ENCODE measurements at places on chromosomes 13 and 19. TPM values are rescaled to one million over a fixed set of nuclear protein-coding genes. Genes with fewer than 3 reads are reported as not detected.

- no peak for DNase-seq
Observed at GRCh38 chr13:39692660-39693438, 37.4 kb downstream of the COG6 start.

GRCh38 chr19:6501740-6502648 lies at the start of gene TUBB4A:
Gene TUBB4A (minus strand): TSS chr19:6502309. CDS start chr19:6502212, 97 bp downstream.
- DNase-seq: no peak

- DNase-seq: no peak
Observed at GRCh38 chr13:97008643-97009042, 14.4 kb upstream of the OXGR1 start.

GRCh38 chr13:74774264-74774663 lies 640.1 kb upstream of the KLF12 start:
- DNase-seq: no peak

- no peak for DNase-seq
Observed at GRCh38 chr19:548886-549830, 5.3 kb downstream of the GZMM start.

GRCh38 chr19:35851213-35852028 lies 883 bp downstream of the NPHS1 start:
- no peak for DNase-seq

DNA sequence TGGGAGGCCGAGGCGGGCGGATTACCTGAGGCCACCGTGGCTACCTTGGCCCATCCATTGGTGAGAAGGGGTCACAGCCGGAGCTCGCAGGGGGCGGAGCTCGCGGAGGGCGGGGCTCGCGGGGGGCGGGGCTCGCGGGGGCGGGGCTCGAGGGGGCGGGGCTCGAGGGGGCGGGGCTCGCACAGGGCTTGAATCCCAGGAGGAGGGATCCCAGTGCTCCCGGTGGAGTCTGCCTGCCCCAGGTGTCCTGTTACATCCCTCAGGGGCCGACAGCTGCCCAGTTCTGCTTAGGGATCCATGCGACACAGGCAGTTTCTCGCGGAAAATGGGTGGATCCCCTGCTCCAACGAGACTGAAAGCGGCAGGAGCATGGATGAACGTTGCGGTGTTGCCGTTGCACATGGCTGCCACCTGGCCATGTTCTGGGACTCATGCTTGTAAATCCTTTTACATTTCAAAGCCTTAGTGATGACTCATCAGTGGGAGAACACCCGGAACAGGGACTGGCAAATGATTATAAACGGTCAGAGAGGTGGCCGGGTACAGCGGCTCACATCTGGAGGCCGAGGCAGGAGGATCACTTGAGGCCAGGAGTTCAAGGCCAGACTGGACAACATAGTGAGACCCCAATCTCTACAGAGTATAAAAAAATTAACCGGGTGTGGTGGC lies 25.1 kb downstream of the TMPRSS9 start:
- DNase-seq: no peak

- DNase-seq: no peak
Observed at GRCh38 chr19:14577264-14577663, 5.4 kb upstream of the NDUFB7 start.

- DNase-seq: no peak
Observed at GRCh38 chr13:90416938-90417337, 930.5 kb upstream of the MIR17HG start.

DNA sequence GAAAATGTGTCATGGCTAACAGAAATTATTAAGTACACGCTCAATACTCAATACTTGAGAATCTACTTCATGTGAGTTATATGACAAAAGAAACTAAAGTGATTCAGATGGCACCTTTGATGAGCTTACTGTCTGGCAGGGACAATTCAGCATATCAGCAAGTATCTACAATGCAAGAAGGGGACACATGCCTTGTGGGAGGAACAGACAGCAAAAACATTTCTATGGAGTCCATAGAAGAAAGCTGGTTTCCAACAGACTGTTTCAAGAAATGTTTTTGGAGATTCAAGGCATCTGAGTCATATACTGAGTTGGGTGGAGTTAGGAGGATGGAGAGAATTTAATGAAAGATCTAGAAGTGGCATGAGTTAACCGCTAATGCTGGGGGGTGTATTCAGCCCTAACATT lies 54.7 kb downstream of the MBNL2 start:
- DNase-seq: no peak

DNA sequence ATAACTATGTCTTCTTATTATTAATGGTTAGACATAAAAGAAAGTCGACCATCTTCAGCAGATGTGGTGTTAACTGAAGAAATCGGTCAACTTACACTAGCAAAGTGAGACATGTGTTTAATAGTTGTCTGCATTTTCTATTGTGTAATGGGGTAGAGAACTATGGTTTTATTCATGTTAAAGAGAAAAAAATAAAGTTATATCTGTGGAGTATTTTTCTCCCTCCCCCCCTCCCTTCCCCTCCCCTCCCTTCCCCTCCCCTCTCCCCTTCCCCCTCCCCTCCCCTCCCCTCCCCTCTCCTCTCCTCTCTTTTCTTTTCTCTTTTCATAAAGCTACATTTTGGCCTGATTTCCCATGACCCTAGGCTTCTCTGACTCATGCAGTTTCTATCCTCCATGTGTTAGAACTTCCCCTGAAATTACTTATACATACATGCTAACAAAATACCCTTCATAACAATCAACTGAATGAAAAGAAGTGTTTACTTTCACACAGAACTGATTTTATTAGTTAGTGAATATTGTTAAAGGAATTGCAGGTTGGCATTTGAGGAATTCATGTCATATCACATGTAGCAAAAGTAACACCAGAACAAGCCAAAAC lies 1431.0 kb upstream of the ATXN8OS start:
- no peak for DNase-seq

DNA sequence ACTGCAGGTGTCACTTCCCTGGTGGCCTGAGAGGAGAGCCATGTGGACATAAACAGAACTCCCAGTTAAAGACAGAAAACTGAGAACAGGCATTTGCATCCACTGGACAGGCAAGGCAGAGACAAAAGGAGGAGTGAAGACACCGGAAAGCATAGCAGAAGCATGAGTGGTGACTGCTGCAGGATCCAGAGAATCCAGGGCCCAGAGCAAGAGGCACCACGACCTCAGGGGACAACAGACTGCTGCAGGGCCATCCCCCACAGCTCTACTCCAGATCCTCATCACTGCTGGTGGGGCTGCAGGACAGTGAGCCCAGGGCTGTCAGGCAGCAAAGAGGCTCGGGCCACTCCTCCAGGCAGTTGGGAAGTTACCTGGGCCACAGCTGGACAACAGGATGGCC lies 14.5 kb upstream of the ISYNA1 start:
- DNase-seq: no peak

GRCh38 chr13:42883142-42883541 lies 101.8 kb downstream of the FAM216B start:
- no peak for DNase-seq

DNA sequence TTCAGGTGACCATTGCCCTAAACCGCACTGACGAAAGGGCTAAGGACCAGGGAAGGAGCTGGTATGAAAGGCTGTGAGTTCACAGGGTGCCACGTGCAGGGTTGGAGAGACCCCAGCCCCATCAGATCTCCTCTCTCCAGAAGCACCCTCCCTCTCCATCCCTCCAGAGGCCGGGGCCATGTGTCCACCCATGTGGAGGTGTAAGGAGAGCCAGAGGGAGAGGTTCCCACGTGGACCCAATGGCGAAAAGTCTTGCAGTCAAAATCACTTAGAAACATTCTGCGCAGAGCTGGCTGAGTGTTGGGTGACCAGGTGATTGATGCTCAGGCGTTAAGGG lies 168.3 kb downstream of the COL4A1 start:
- DNase-seq: no peak

DNA sequence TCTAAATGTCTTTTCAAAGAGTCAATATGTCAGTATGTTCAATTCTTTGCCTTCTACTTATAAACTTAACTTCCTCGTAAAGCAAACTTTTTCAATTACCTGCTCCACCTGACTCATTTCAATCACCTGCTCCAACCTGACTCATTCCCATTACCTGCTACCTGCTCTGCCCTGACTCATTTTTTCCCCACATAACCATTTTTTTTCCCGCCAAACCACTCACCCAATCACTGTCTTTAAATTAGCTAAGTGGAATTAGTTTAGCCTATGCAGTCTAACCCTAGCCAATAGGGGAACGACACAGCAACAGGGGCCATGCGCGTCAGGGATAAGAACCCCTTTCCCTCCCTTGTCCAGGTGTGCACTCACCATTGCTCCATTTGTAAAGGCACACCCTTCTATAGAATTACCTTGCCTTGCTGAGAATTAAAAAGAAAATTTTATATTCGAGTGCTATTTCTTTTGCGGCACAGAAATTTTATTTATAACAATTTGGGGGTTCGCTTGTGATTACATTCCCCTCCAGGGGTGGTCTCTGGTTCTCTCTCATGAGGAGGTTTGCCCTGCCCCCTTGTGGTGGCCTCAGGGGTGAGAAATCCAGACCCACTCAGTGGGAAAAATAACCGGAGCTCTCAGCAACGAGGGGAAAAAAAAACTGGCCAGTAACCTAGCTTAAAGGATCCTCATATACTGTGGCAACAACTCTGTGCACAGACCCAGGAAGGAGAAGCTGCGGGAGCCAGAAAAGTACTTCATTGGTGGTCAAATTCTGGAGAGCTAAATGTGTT lies 193.1 kb downstream of the ZNF486 start:
- no peak for DNase-seq

WDR88 gene
- polyA plus RNA-seq: 2.1 TPM

FSD1 gene
- 11.4 TPM for polyA plus RNA-seq

GARIN5A gene
- polyA plus RNA-seq: 11.9 TPM

ALOX5AP gene
- 5.1 TPM for polyA plus RNA-seq

PRR20D gene
- polyA plus RNA-seq: not detected

FUT1 gene
- 3.8 TPM for polyA plus RNA-seq

NOVA2 gene
- polyA plus RNA-seq: 5.3 TPM

SPHK2 gene
- polyA plus RNA-seq: 28.7 TPM
